ENCODE measurements at places on chromosomes 16 and 17.

DNA sequence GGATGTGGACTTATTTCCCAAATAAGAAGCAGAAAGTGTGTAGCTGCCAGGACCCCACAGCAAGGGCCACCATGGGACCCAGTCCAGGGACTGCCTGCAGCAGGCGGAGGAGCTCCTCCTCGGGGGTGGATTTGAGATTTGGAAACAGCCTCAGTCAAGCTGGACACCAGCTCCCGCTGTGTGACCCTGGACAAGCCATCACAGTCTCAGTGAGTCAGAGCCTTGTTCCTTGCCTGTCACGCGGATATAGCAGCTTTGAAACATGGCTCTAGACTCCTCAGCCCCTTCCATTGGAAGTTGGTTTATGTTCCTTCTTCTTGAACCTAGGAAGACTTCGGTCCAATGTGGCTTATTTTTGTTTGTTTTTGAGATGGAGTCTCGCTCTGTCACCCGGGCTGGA lies 12.5 kb upstream of the DPEP1 start:
- no peak for DNase-seq

GRCh38 chr17:36723459-36724025 lies 122.2 kb downstream of the MRM1 start:
- DNase-seq: no peak

DNA sequence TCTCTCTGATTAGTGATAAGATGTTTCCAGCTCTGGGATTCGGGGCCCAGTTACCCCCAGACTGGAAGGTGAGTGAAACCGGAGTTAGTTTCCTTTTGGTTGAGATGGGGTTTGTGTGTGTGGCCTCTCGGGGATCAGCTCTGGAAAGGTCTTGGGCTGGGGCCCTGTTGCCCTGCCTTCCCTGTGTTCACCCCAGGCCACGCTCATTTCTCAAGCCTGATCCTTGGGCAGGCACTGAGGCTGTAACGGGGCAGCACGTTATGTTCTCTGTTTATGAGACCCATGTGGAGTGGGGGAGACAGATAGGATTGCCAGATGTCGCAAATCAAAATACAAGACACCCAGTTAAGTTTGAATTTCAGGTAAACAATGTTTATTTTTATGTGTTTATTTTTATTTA lies 35.5 kb downstream of the CPNE2 start:
- DNase-seq: no peak

DNA sequence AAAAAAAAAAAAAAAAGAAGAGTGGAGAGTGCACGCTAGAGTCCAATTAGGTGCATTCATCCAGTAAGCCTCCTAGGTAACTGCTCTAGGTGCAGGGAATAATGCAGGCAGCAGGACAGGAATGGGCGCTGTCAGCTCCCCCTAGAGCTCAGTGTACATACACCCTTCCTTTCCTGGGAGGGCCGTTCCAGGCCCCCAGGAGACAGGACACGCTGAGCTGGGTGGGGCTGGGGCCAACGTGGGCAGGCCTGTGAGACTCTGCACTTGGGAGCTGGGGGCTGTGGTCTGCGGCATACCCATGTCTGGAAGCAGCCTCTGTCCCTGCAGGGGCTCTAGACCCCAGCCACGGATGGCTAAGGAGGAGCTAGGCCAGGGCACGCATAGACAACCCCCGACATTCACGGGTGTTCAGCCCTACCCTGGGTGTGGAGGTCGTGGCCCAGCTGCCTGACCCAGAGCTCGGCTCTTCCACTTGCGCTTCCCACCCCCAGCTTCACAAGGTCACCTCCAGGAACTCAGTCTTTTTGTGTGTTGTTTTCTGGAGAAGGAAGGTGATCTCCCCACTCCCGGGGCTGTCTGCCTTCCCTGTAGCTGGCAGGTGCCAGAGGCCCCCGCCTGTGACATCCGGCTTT lies 1.0 kb upstream of the ANTKMT start:
- DNase-seq: no peak

- no peak for DNase-seq
Observed at GRCh38 chr17:75587675-75588595, at the start of gene MYO15B. MYO15B (plus strand) TSS chr17:75587800; CDS start chr17:75588058, 258 bp downstream.

Measured in GM04504 (cell line).